ENCODE measurements at places on chromosomes 2 and 18.

DNA sequence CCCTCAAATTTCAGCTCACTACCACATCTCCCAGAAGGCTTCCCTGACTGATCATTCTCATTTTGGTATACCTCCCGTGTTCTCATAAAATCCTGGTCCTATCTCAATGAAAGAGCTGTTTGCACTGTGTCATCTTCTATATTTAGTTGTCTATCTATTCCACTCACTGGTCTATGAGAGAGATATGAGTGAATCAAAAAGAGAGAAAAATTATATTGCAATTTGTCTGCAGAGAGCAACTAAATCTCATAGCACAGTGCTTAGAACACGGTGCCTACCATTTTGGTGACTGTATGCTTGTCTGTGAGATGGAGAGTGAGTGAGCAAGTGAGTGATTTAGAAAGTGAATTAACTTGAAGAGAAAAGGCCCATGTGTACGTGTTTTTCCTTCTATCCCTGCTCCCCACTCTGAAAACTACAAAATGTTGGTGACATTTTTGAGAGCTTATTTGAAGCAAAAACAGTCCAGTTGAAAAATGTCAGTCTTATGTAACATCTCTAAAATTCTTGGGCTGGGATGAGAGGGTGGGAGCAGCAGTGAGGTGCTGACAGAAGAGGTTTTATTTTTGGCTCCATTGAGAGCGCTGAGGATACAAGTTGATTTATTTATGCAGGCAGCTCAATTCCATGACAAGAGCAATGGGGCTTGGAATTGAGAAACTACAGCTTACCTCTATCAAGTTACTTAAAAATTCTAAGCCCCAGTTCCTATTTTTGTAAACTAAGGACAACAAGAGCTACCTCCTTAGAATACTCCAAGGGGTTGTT lies 373.5 kb upstream of the CHST9 start:
- DNase-seq, result no peak

DNA sequence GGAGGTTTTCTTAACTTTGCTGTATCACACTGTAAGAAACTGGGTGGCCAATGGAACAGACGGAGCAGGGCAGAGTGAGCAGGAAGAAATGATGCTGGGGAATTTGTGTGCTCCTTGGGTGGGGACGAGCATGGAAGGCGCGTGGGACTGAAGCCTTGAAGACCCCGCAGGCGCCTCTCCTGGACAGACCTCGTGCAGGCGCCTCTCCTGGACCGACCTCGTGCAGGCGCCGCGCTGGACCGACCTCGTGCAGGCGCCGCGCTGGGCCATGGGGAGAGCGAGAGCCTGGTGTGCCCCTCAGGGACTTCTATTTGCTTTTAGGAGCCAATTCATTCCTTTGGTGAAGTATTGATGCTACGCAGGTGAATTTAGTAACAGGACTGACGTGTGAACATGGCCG lies 8.9 kb downstream of the TPO start:
- no peak for DNase-seq

GRCh38 chr2:47029737-47030524 lies 114.3 kb upstream of the MCFD2 start:
- no peak for DNase-seq

GRCh38 chr2:88469202-88470114 lies 17.0 kb upstream of the FOXI3 start:
- no peak for DNase-seq

DNA sequence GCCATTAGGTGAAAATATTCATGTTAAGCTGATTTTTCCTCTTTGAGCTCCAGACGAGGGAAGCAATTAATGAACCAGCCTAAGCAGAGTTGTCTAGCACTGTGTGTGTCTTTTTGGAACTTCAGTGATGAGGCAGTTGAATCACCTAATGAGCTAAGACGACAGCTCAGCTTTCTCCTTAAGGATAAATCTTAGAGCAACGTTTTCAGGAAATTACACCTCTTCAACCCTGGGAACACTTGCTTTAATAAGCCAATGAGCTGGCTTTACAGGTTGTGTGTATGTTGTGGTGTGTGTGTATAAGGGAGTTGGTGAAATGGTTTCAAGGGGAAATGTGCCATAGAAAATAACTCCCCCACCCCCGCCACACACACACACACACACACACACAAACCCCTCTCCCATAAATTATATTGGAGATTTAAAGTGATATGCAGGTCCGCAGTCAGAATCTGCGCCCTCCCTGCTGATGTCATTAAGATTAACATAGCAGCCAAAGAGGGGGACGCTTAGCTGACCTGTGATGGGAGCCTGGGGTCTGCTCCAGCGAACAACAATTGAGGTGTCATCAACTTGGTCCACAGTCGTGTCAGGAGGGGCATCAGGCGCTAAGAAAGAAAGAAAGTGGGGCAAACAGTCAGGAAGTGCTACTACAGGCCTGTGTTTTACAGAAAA lies 28.1 kb downstream of the FN1 start:
- no peak for DNase-seq

DNA sequence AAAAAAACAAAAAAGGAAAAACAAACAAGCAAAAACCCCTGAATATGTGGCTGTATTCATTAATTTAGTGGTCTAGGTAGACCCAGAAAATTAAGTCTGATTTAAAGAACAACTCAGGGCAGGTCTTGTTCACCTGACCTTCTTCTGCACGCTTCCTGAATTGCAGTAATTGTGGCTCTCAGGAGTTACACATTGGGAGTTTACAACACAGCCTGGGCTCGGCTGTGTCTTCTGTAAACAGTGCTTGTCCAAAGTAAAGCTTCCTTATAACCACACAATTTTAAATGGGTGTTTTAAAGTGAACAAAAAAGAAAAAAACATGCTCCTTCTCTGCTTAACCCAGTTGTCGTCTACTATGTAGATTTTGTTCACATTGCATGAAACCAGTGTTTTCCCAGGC lies 8.3 kb upstream of the MTIF2 start:
- DNase-seq, result no peak

- DNase-seq, result no peak
Observed at GRCh38 chr2:129231924-129232323, 747.5 kb upstream of the RAB6C start.

- no peak for DNase-seq
Observed at GRCh38 chr2:162118166-162119031, 33.6 kb downstream of the GCG start.

- DNase-seq, result no peak
Observed at GRCh38 chr2:208017721-208018120, 7.6 kb downstream of the PLEKHM3 start.

- DNase-seq, result no peak
Observed at GRCh38 chr2:104026725-104027124, 827.2 kb upstream of the POU3F3 start.

DNA sequence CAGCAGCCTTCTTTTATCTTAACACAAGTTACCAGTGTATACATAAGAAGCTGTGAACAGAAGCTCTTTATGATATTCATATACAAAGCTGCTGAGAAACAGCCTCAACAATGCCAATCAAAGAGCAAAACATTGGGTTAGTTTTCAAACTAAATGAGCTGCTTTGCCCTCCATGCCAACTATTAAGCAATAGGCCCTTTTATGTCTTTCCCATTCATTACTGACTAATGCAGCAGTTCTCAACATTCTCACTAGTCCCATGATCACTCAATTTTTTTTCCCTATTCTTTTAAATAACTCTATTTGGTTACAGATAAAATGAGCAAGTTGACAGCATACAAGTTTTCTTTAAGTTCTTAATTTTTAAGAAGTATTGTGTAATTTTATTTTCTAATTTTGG lies 57.9 kb upstream of the FRZB start:
- DNase-seq, result no peak

- peak; percentile 70 for DNase-seq
Observed at GRCh38 chr18:3603421-3604234, 153.7 kb downstream of the TGIF1 start.

GRCh38 chr2:86002375-86002774 lies 103.3 kb downstream of the POLR1A start:
- DNase-seq, result no peak

GRCh38 chr2:108533832-108534583 lies at the start of gene LIMS1:
TSS of gene LIMS1 (plus strand) at chr2:108534470. CDS start at chr2:108534563, 93 bp downstream.
- peak; percentile 82 for DNase-seq

- DNase-seq, result no peak
Observed at GRCh38 chr2:39735648-39736047, 43.4 kb downstream of the THUMPD2 start.

GRCh38 chr2:68925295-68925896 lies 27.3 kb downstream of the GKN2 start:
- peak; percentile 76 for DNase-seq

DNA sequence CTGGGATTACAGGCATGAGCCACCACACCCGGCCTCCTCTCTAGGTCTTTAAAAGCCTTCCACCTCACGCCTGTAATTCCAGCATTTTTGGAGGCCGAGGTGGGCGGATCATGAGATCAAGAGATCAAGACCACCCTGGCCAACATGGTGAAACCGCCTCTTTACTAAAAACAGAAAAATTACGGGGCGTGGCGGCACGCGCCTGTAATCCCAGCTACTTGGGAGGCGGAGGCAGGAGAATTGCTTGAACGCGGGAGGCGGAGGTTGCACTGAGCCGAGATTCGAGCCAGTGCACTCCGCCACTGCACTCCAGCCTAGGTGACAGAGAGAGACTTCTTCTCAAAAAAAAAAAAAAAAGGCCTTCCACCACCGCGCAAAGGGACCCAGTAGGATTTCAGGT lies 1.3 kb upstream of the FAM117B start:
- DNase-seq, result no peak

DNA sequence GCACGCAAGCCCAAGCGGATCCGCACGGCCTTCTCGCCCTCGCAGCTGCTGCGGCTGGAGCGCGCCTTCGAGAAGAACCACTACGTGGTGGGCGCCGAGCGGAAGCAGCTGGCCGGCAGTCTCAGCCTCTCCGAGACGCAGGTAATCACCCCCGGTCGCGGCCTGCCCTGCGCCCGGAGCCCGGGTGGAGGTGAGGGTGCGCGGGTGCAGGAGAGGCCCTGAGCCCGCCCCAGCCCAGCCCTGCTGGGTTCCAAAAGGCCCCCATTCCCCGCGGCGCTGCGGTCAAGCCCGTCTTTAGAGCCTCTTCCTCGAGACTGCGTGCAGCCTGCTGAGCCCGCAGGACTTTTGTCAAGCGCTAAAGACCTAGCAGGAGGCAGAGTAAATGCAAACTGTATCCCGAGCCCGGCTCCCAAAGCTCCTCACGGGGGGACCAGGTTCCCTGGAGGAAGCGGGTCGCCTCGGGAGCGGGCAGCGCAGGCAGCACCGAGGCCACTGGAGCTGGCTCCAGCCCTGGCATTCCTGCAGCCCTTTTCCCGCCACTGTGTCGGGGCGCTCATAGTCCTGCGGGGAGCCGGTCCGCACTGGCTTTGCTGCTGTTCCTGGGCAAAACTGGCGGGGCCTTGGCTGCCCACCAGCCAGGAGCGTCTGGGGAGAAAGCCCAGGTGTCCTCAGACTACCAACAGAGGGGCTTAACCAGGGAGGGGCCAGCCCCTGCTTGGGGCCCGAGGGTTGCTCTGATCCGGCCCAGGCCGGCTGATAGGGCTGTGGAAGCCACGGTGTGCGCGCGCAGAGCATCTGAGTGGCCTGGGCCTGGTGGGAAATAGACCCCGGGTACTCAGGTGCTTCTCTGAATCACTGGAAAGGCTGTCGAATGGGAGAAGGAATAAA lies 7.3 kb downstream of the EMX1 start:
- no peak for DNase-seq

- no peak for DNase-seq
Observed at GRCh38 chr2:9535177-9535576, 20.5 kb downstream of the ADAM17 start.

DNA sequence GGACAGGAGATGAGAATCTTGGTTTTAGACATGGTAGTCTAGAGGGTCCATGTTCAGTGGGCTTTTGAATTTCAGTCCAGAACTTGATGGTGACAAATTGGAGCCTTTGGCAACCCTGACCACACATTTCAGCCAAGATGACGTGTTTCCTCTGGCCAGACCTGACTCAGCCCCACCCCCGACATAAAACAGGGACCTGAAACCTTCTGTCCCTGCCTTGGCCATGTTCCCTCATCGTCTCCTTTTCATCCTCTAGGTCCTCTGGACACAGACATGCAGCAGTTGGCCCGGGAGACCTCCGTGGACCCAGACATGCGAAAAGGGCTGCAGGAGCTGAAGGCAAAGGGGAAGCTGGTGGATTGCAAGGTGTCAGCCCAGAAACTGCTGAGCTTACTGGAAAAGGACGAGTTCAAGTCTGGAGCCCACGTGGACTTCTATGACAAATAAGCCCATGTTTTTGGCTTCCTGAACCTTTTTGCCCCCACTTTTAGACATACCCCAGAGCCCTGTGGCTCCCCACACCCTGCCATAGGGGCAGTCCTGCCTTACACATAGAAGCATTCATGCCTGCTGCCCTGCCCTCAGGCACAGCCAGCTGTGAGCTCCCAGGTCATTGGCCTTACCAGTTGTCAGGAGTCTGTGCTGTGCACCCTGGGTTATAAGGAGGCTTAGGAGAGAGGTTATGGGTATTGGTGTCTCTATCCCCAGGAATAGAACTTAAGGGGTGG lies 4.0 kb downstream of the SPR start:
- no peak for DNase-seq

GRCh38 chr18:10872304-10872703 lies 277.1 kb downstream of the PIEZO2 start:
- DNase-seq, result no peak

GRCh38 chr2:2056531-2056930 lies 274.5 kb downstream of the MYT1L start:
- no peak for DNase-seq

Measured in CD4-positive, alpha-beta T cell treated with Interleukin-4 for 4 hours (primary cell).